ENCODE measurements at places on chromosomes 1 and 21.

DNA sequence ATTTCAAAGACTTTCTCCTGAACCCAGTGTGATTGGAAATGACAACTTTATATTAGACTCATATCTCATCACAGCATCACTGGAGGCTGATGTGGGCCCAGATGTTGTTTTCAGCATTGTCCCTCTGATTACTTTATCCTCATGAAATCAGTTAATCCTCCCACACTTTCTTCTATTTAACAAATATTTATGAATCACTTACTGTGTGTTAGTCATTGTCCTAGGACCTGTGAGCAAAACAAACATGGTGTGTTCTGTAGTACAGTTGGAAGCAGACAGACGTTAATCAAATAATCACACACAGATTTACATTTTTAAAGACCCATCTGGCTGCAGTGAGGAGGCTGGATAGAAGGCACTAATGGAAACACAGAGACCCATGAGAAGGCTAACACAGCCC is 383.7 kb downstream of the PRDM2 start:
- no peak for DNase-seq

GRCh38 chr1:114503916-114504422 is 7.0 kb downstream of the TRIM33 start:
- DNase-seq: no peak

GRCh38 chr1:66644331-66644730 is 107.9 kb upstream of the DYNLT5 start:
- no peak for DNase-seq

- DNase-seq: no peak
Measured at GRCh38 chr1:56866656-56867055, 12.1 kb downstream of the C8A start.

GRCh38 chr1:193555662-193556441 is 369.4 kb upstream of the B3GALT2 start:
- DNase-seq: no peak

GRCh38 chr1:169149555-169150286 is 43.2 kb downstream of the ATP1B1 start:
- no peak for DNase-seq

DNA sequence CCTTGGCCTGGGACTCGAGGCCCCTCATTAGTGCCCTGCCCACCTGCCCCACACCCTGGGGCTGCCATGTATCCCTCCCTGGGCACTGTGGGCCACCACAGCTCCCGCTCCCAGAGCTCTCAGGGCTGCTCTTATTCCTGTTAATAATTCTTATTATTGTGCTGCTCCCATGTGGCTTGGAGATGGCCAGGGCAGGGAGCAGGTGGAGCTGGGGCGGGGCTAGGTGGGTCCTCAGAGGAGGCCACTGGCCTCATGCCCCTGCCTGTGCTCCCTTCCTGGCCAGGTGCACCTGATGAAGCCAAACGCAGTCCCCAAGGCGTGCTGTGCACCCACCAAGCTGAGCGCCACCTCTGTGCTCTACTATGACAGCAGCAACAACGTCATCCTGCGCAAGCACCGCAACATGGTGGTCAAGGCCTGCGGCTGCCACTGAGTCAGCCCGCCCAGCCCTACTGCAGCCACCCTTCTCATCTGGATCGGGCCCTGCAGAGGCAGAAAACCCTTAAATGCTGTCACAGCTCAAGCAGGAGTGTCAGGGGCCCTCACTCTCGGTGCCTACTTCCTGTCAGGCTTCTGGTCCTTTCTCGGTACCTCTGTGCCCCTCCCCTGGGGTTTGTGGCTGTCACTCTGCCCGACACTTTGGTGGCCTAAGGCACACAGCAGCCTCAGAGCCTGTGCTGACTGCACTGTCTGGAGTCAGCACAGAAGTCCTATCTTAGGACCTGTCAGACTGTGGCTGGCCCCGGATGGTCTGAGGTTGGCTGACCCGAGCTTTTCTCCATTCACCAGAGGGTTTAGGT is 34.1 kb downstream of the BMP8A start:
- no peak for DNase-seq

GRCh38 chr1:234561319-234561718 is 48.7 kb downstream of the IRF2BP2 start:
- no peak for DNase-seq

- no peak for DNase-seq
Measured at GRCh38 chr1:31888291-31888690, 49.9 kb downstream of the PTP4A2 start.

DNA sequence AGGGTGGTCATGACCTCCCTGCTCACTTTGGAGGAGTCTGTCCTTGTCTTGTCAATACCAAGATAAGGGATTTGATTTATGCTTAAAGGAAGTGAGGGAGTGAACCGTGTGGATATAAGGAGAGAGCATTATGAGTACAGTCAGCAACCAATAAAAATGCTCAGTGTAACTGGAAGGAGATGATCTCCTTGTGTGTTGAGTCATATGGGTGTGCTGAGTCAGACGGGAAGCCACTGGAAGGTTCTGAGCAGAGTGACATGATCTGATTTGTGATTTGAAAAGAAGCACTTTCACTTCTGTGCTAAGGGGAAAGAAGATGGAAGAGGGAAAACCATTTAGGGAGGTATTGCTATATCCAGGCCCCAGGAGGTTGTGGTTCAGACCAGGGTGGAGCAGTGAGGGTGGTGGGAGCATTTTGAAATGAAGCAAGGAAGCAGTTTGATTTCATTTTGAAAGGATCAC is 2.5 kb upstream of the BCL10 start:
- peak; percentile 16 for DNase-seq

- no peak for DNase-seq
Measured at GRCh38 chr1:154193821-154194220, 1.9 kb upstream of the TPM3 start.

- no peak for DNase-seq
Measured at GRCh38 chr21:43697758-43698643, 20.9 kb upstream of the PDXK start.

DNA sequence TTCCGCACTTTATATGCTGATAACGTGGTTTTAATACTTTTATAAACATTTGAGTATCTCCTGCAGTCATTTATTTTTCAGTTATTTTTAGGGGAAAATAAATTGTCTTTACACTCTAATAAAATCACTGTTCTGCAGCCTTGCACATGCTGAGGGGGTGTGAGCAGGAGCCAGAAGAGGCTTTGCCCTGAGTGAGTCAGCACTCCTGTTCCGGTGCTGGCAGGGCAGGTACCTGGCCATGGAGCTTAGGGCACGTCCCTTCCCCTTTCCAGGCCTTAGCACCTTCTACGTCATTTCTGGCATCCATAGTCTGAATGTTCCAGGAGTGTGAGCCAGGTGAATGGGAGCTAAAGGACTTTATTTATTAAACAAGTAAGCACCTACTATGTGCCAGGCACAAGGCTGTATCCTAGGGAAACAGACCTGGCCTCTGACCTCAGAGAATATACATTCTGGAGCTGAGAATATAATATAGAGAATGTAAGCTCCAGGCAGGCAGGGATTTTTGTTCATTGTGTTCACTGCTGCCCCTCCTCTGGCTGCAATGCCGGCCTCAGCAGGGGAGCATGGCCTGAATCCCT is 402.9 kb downstream of the PTPRU start:
- DNase-seq: no peak

GRCh38 chr1:161100556-161100955 is 2.4 kb downstream of the KLHDC9 start:
- no peak for DNase-seq

- no peak for DNase-seq
Measured at GRCh38 chr1:58524353-58524945, 22.1 kb downstream of the OMA1 start.

GRCh38 chr1:77026135-77026534 is 158.9 kb downstream of the ST6GALNAC5 start:
- no peak for DNase-seq

DNA sequence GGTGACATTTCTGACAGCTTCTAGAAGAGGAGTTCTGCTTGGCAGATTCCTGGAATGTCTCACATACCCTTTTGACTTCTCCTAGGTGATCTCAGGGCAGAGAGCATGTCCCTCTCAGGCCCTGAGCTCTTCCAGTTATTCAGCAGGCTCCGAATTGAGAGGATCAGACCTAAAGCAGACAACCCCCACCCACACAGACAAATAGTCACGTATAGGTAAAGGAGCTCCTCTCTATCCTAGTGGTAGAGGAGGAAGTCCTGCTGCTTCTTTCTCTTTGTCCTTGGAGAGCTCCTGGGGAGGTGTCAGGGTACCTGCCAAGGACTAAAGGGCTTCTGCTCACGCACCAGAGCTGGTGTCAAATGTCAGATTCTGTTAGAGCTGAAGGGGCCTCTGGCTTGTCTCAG is 128.1 kb downstream of the IER5 start:
- no peak for DNase-seq

DNA sequence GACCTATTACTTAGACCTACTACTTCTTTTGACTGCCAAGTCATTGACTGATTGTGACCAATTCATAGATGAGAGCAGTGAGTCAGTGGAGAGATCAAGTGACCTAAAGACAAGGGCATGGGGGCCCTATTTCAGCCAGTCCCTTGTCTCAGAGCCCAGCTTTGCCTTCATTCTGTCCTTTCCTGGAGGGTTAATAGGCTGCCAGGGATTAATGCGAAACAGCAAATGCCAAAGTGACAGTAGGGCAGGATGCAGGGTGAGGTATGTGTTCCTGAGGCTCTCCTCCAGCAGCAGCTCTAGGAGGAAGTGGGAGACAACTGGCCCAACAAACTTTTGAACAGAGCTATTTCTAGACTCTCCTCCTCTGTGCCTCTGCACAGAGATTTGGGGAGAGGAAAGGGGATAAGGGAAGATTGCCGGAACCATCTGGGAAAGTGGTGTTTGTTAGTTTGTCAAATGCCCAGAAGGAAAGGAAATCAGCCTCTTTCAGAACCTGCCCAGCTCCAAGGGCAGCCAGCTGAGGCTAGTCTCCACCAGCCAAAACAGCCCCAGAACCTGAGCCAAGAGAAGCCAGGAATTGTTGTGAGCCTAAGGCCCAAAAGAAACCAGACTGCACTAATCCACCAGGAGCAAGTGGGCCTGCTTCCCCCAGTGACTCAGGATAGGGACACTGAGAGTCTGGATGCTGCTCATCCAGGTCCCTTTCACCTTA is 4.9 kb upstream of the S100A3 start:
- DNase-seq: no peak

DNA sequence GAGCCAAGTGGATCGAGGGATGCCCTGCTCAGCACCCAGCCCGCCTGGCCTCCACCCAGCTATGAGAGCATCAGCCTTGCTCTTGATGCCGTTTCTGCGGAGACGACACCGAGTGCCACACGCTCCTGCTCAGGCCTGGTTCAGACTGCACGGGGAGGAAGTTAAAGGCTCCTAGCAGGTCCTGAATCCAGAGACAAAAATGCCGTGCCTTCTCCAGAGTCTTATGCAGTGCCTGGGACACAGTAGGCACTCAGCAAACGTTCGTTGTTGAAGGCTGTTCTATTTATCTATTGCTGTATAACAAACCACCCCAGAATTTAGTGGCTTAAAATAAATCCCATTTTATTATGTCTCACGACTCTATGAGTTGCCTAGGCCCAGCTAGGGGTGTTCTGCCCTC is 6.8 kb upstream of the BSND start:
- no peak for DNase-seq

- DNase-seq: no peak
Measured at GRCh38 chr1:31834501-31834900, 18.7 kb upstream of the SPOCD1 start.

DNA sequence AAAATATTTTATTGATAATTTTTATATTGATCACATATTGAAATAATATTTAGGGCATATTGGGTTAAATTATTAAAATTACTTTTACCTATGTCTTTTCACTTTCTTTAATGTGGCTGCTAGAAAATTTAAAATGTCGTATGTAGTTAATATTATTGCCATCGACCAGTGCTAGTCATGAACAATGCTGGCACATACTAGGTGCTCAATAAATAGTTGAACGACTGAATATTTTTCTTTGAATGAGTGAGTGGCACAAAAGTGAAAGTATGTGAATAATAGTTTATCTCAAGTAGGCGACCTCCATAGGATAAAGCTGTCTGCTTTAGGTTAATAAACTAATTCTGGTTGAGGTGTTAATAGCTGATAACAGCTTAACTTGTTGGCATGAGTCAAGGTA is 150.8 kb upstream of the FGGY start:
- DNase-seq: no peak

DNA sequence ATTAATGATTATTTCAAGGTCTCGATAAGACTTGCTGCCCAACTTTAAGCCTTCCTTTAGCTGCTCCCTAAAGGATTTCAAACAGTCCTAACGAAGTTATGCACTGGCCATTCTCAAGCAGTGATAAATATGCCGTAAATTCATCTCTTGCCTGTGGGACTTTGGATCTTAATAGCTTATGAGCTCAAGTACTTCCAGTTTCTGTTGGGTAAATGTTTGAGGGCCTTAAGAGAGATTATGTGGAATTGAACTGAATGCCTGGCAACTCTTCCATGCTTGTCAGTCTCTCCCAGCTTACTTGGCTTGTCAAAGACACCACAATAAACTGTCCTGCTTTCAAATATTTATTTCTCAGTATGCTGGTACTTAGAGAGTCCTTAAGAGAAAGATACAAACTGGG is 3.5 kb upstream of the OR10J4 start:
- DNase-seq: no peak

DNA sequence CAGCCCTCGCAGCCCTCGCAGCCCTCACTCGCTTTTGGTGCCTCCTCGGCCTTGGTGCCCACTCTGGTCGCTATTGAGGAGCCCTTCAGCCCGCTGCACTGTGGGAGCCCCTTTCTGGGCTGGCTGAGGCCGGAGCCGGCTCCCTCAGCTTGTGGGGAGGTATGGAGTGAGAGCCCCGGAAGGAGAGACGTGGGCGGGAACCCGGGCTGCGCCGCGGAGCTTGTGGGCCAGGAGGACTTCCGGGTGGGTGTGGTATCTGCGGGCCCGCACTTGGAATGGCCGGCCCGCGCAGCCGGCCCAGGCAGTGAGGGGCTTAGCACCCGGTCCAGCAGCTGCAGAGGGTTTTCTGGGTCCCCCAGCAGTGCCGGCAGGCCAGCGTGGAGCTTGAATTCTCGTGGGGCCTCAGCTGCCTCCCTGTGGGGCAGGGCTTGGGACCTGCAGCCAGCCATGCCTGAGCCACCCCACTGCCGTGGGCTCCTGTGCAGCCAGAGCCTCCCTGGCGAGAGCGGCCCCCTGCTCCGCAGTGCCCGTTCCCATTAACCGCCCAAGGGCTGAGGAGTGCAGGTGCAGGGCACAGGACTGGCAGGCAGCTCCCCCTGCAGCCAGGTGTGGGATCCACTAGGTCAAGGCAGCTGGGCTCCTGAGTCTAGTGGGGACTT is 9.9 kb upstream of the CFHR2 start:
- DNase-seq: no peak

GRCh38 chr1:50271968-50272578 is 151.2 kb downstream of the DMRTA2 start:
- no peak for DNase-seq

GRCh38 chr1:65048335-65048734 is 82.0 kb upstream of the JAK1 start:
- no peak for DNase-seq
